ENCODE measurements at places on chromosomes 2 and 18. TPM values are rescaled to one million over a fixed set of nuclear protein-coding genes. Genes with fewer than 3 reads are reported as not detected.

- H3K27me3 ChIP-seq: no peaks in the 10 kb centered on the region
- no peak for DNase-seq
- H3K27ac ChIP-seq: no peak overlapping the region
- H3K36me3 ChIP-seq: no peaks in the 10 kb centered on the region
- no peak overlapping the region for H3K4me3 ChIP-seq
These were observed 402.8 kb downstream of the LRRTM4 start for GRCh38 chr2:77119333-77119732.

The DTNB gene
- total RNA-seq: 29.3 TPM

The KCNK3 gene
- 1.2 TPM for total RNA-seq

DNA sequence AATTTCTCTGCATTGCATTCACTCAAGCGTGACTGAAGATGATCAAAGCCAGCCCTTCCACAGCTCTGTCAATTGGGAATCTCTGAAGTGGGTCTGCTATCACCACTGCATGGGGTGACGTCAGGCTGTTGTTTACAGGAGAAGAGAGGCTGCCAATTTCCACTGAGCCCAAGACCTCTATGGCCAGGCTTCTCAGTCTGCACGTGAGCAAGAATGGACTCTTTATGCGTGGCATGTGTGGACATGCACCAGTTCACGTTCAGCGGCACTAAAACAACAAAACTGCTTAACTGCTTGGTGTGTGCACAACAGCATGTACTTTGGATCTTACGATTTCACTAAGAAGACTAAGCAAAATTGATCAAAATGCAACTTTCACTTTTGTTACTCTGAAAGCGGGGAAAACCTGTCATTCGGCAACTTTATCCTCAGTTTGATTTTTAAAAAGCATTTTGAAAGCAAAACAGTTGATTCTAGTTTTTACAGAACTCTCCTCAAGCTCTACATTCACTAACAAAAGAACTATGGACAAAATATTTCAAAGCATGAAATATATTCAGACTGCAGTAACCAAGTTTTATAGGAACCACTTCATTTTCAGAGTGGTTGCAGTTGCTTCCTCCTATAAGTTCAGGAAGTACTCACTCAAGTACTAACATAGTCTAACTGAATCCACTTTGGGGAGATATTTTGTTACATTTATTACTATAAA is 77.0 kb upstream of the SERTAD2 start:
- peaks cover 53% of the 10 kb centered on the region for H3K4me1 ChIP-seq
- H3K27me3 ChIP-seq: no peaks in the 10 kb centered on the region
- no peaks in the 10 kb centered on the region for H3K36me3 ChIP-seq
- peak overlapping the region; percentile 78 for H3K27ac ChIP-seq

The SCN9A gene
- total RNA-seq: 23.7 TPM

- no peak overlapping the region for H3K4me3 ChIP-seq
- peaks cover 4% of the 10 kb centered on the region for H3K27me3 ChIP-seq
- no peak overlapping the region for H3K27ac ChIP-seq
- no peaks in the 10 kb centered on the region for H3K36me3 ChIP-seq
- DNase-seq: no peak
- peaks cover 6% of the 10 kb centered on the region for H3K4me1 ChIP-seq
These were observed 4.4 kb upstream of the SERPINB5 start for GRCh38 chr18:63472380-63472779.

DNA sequence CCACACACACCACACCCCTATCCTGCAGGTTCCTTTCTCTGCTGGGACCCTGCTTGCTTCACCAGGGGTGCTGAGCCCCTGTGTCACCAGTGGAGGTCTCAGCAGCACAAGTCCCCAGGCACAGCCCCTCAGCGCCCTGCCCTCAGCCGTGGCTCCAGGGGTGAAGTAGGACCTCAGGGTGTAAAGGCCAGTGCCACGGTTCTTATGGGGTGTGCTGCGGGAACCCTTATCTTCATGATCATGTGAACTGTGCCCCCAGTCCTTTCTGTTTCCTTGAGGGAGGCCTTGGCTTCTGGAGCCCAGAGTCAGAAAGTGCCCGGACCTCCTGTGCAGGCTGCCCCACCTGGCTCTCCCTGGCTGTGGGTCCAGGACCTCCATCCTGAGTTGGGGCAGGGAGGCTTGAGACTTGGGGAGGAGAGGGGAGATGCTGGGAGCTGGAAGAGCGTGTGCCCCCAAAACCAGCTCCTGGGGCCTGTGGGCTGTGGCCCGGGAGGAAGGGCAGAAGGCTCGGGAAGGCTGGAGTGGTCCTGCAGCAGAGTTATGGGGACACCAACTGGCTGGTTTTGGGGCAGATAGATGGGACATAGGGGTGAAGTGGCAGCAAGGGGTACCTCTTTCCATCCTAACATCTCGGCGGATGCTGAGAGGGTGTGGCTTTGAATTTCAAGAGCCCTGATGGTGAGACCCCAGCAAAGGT is 20.2 kb upstream of the KLF11 start:
- H3K4me3 ChIP-seq: no peak overlapping the region
- H3K4me1 ChIP-seq: peaks cover 4% of the 10 kb centered on the region
- no peaks in the 10 kb centered on the region for H3K36me3 ChIP-seq
- no peak for DNase-seq
- no peak overlapping the region for H3K27ac ChIP-seq

DNA sequence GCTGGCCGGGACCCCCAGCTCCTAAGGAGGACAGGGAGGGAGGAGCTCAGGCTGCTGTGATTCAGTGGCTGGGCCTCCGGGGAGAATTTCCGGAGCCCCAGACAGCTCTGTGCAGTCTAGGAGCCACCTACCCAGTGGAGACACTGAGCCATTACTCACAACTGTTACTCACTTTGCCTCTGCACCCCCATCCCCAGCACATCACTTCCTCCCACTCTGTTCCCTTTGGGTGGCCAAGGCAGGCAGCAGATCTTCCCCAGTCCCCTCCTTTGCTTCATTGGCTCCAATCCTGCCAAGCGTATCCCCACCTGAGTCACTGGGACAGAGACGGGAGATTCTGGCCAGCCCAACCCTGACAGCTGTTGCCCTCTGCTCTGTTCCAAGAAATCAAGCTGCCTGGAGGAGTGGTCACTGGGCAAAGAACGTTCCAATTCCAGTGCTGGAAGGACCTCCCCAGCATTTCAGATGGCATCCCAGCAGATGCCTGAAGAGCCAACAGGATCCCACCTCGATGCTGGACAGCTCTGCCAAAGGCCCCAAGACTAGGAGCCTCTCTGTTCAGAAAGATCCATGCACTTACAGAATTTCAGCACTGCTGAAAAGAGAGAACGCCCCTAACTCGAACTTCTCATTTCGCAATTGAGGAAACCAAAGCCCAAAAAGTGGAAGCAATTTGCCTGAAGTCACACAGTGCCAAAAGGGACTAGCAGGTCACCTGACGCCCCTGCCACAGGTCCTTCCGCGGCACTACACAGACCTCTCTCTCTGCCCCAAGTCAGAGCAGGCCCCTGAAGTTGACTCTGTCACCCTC is 68.3 kb downstream of the TNS1 start:
- H3K27ac ChIP-seq: no peak overlapping the region
- no peaks in the 10 kb centered on the region for H3K36me3 ChIP-seq
- peaks cover 16% of the 10 kb centered on the region for H3K27me3 ChIP-seq
- no peak overlapping the region for H3K4me3 ChIP-seq
- H3K4me1 ChIP-seq: peaks cover 27% of the 10 kb centered on the region

GRCh38 chr2:160742667-160743066 is 249.1 kb upstream of the RBMS1 start:
- H3K27me3 ChIP-seq: peaks cover 4% of the 10 kb centered on the region
- H3K4me1 ChIP-seq: no peaks in the 10 kb centered on the region
- H3K4me3 ChIP-seq: no peak overlapping the region
- no peak for DNase-seq
- no peaks in the 10 kb centered on the region for H3K36me3 ChIP-seq

The DSG2 gene
- total RNA-seq: 119 TPM

DNA sequence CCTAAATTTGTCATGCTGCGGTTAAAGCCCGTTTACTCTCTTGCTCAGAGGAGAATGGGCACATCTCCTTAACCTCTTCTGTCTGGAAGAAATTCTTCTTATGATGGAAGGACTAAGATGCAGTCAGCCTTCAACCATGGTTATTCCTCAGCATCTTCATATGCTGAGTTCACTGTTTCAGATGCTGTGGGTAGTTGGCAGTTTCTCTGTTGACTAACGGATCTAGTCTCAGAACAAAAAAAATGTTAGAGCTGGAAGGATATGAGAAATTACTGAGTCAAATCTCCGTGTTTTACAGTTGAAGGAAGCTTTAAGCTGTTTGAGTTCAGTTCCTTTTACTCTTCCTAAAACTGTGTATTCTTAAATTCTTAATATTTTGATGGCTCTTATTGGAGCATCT is 43.6 kb upstream of the PGAP1 start:
- H3K4me1 ChIP-seq: peaks cover 22% of the 10 kb centered on the region
- peaks cover 2% of the 10 kb centered on the region for H3K36me3 ChIP-seq
- H3K27me3 ChIP-seq: no peaks in the 10 kb centered on the region
- H3K27ac ChIP-seq: no peak overlapping the region
- DNase-seq: no peak

DNA sequence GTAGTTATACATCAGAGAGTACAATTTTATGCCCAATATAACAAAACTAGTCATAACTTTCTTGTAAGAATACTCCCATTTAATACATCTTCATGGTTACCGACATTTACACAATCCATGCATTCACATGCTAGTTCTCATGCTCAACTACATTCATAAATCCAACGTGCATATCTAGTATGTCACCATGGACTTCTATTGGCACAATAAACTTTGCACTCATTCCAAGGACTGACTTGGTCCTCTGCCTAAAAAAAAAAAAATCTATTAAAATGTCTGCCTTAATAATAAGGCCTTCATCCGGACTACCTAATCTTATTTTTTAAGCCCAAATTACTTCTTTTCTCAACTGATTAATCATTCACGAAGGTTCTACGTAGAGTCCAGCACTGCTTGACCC is 107.8 kb upstream of the PGAP1 start:
- H3K4me3 ChIP-seq: no peak overlapping the region
- peaks cover 2% of the 10 kb centered on the region for H3K36me3 ChIP-seq
- DNase-seq: no peak
- no peaks in the 10 kb centered on the region for H3K27me3 ChIP-seq

The HTR2B gene
- not detected for total RNA-seq

GRCh38 chr2:207670887-207671286 is 40.6 kb upstream of the CCNYL1 start:
- no peak overlapping the region for H3K4me3 ChIP-seq
- peaks cover 3% of the 10 kb centered on the region for H3K4me1 ChIP-seq
- no peaks in the 10 kb centered on the region for H3K27me3 ChIP-seq

GRCh38 chr2:109722026-109722425 is 72.1 kb upstream of the RGPD5 start:
- peak overlapping the region; percentile 39 for H3K27ac ChIP-seq
- H3K4me1 ChIP-seq: peaks cover 24% of the 10 kb centered on the region
- no peak for DNase-seq
- peaks cover 11% of the 10 kb centered on the region for H3K27me3 ChIP-seq
- no peak overlapping the region for H3K4me3 ChIP-seq

- H3K27ac ChIP-seq: no peak overlapping the region
- H3K4me1 ChIP-seq: peaks cover 3% of the 10 kb centered on the region
- DNase-seq: no peak
- peaks cover 6% of the 10 kb centered on the region for H3K27me3 ChIP-seq
- peaks cover 1% of the 10 kb centered on the region for H3K36me3 ChIP-seq
- H3K4me3 ChIP-seq: no peak overlapping the region
These were observed 10.6 kb downstream of the DNAJB2 start for GRCh38 chr2:219289537-219290361.

- H3K27me3 ChIP-seq: no peaks in the 10 kb centered on the region
- no peak overlapping the region for H3K4me3 ChIP-seq
- no peaks in the 10 kb centered on the region for H3K4me1 ChIP-seq
- H3K36me3 ChIP-seq: peaks cover 22% of the 10 kb centered on the region
These were observed 24.1 kb upstream of the GFPT1 start for GRCh38 chr2:69411120-69411519.

- peaks cover 2% of the 10 kb centered on the region for H3K27me3 ChIP-seq
- no peaks in the 10 kb centered on the region for H3K36me3 ChIP-seq
- no peak overlapping the region for H3K27ac ChIP-seq
- DNase-seq: no peak
- no peak overlapping the region for H3K4me3 ChIP-seq
These were observed 30.3 kb upstream of the IL37 start for GRCh38 chr2:112880696-112881095.

DNA sequence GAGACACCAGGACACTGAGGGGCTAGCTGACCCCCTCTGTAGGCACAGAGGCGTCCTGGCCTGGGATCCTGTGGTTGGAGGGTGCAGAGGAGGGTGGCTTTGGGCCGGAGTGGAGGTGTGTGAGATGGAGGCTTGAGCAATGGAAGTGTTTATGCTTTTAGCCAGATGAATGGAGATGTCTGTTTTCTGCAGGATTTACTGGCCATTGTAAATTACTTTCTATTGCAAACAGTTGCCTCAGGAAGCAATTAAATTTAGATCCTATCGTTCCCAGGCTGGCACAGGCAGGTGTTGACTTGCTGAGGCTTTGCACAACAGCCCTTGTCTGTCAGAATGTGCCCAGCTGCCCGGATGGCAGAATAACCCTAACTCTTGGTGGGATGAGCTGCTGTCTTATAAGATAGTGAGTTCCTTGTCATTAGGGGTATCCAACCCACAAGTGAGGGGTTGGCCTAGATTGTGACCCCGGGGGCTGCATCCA is 1.8 kb upstream of the ARID5A start:
- no peak overlapping the region for H3K4me3 ChIP-seq
- no peaks in the 10 kb centered on the region for H3K36me3 ChIP-seq
- peaks cover 10% of the 10 kb centered on the region for H3K4me1 ChIP-seq
- no peak for DNase-seq
- no peak overlapping the region for H3K27ac ChIP-seq

The SIGLEC15 gene
- not detected for total RNA-seq

The KCNIP3 gene
- 4.3 TPM for total RNA-seq

The TOGARAM2 gene
- total RNA-seq: 0.98 TPM

GRCh38 chr2:133717497-133717896 is 149.2 kb upstream of the NCKAP5 start:
- no peaks in the 10 kb centered on the region for H3K36me3 ChIP-seq
- no peak overlapping the region for H3K4me3 ChIP-seq
- no peaks in the 10 kb centered on the region for H3K27me3 ChIP-seq
- H3K4me1 ChIP-seq: peaks cover 1% of the 10 kb centered on the region

DNA sequence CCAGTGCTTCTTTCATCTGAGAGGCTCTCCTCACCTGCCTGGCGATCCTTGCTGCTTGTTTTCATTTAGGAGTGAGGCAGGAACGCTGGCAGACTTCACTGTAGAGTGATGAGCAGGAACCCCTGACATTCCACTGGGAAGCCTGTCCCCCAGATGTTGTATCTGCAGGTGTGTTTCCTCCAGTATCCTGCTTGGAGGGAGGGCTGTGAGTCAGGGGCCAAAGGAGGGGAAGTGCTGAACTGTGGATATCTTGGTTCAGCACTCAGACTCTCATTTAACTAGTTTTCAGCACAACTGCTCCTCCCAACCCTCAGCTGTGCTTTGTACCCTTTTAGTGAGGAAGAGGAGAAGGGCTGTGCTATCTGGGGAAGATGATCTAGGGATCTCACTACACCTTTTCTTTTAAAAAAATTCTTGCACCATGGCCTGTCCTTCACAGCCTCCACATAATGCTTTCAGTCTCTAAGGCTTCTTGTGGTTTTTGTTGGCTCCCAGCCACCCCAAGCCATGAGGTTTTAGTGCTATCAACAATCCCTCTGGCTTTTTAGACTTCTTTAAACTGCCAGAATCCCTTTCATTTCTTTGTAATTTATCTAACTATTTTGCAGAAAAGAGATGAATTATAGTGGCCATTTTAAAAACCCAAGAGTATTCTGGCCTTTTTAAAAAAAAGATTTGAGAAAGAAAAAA is 11.2 kb downstream of the ANKAR start:
- no peaks in the 10 kb centered on the region for H3K36me3 ChIP-seq
- H3K4me1 ChIP-seq: no peaks in the 10 kb centered on the region
- H3K27me3 ChIP-seq: no peaks in the 10 kb centered on the region
- DNase-seq: no peak
- H3K27ac ChIP-seq: no peak overlapping the region
